ENCODE measurements at places on chromosomes 2 and 18. TPM values are rescaled to one million over a fixed set of nuclear protein-coding genes. Genes with fewer than 3 reads are reported as not detected.

The PLEK gene
- 5.8 TPM for total RNA-seq

DNA sequence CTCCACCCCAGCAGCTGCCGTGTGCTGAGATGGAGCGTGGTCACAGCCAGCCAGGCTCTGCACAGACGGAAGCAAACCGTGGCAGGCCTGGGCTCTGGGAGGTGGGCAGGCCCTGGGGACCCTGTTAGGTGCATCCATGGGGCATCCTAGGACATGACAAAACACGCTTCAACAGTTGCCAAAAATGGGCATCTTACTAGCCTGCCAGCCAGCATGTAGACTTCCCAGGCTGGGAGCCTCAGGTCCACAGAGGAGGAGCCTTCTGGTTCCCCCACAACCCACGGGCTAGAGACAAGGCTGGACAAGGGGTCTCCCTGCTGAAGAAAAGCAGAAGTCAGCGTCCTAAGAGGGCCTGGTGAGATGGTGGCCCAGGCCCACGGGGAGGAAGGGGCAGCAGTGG lies 139.5 kb downstream of the HDAC4 start:
- DNase-seq = no peak

The FBXO36 gene
- total RNA-seq = 2.5 TPM

DNA sequence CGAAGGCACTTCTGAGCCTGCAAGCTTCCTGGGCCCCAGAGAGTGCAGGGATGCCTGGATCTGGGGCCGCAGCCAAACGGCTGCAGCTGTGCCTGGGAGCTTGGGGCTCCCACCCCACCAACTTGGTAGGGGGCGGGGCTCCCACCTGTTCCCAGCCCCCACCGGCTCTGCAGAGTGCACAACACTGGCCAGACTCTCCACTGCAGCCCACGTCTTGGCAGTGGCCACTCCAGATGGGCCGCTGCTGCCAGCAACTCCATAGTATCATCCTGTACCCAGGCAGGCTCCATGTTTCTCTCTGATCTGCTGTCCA lies 9.9 kb downstream of the DYSF start:
- DNase-seq = no peak

GRCh38 chr2:143742581-143742980 lies 613.4 kb downstream of the ARHGAP15 start:
- DNase-seq = no peak

DNA sequence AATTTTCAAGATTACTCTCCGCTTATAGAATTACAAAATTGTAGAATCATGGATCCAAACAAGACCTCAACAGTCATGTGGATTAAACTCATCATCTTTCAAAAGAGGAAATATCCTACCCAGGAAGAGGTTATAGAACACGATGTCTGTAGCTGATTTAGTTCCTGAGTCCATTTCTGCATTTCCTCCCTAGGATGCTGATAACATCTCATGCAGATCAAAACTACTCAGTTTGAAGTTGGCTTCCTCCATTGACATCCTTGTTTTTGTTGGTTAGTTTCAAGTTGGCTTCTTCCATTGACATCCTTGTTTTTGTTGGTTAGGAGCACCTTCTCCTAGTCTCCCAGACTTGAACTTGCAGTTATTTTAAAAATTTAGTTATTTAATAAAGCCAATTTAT lies 147.5 kb downstream of the PARD3B start:
- no peak for DNase-seq

DNA sequence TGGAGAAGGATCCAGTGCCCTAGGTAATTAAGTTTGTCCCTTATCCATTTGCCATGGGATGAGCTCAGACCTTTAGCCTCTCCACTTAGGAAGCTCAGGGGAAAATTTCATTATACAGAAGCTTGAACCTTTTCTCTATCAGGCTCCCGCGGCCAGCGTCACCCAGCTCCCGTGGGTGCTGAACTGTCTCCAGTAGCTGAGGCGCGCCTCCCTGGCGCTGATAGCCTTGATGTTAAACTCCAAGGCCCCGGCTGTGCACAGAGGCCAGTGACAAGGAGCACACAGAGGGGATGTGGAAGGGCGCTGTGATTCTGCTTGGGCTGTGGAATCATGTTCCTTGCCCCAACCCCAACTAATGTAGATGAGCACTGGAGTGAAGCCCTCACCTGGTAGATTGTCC lies 50.8 kb downstream of the NRP2 start:
- no peak for DNase-seq

The SLC11A1 gene
- total RNA-seq = 38.1 TPM

DNA sequence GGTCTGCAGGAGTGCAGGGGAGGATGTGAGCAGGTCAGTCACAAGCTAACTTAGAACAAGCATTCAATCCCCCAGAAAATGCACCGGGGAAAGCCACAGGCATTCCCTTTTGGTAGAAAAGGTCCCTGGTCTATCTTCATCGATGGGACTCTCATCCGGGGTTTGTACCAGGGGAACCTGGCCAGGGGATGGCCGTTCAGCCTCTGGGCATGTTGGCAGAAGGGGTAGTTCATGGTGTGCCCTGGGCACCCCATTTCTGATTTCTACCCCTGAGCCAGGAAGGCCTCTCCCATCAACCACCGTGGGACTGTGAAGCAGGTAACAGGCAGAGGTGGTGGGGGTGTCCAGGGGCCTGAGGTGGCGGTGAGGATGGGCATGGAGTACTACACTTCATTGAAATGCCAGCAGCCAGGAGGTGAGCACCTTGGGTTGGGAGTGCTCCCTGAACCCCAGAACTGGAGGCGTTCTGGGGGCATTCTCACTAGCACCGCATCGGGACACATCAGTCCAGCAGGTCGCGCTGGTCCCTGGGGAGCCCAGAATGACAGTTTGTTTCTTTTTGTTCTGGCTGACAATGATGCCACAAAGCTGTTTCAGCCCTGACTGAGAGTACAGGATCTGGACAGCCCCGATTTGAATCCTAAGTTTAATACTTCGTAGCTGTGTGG lies 172.3 kb downstream of the SMAD7 start:
- no peak for DNase-seq

DNA sequence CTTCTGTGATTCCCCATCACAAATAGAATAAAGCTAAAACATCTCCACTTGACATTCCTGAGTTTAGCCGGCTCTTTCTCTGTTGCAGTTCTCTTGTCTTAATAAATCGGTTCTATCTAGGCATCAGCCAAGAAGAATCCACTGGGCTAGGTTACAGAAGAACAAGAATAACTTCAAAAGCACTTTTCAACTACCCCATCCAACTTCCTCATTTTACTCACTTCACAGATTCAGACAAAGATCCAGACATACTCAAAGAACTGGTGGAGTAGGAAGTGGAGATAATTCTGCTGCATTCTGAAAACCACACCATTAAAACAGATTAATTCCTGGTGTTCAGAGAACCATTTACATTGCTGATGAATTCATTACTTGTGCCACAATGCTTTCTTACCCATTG lies 9.6 kb upstream of the ALPK2 start:
- DNase-seq = no peak

DNA sequence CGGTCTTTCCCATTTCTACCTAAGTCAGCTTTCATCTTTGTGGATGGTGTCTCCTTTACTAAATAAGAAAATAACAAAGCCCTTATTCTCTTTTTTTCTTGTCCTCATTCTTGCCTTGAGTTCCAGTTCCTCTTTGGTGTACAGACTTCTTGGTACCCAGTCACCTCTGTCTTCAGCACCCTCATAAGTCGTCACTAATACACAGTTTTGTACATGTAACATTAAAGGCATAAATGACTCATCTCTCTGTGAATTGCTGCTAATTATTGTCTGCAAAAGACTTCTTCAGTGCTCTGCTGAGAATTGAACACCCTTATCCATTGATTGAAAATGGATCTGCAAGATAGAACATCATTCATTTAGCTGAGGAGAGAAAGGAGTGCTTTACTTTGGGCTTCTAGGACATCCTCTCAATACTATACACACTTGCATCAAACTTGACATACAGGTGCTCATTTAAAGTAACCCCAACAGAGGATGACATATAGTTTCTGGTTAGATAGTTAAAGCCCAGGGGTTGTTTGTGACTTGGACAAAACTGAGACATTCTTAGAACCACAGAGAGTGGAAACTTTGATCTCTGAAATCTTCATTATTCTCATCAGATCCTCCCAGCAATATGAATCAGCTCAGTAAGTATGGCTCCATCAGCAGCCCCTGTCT lies 97.0 kb downstream of the XRCC5 start:
- DNase-seq = no peak

The TTC21B gene
- 19.9 TPM for total RNA-seq

DNA sequence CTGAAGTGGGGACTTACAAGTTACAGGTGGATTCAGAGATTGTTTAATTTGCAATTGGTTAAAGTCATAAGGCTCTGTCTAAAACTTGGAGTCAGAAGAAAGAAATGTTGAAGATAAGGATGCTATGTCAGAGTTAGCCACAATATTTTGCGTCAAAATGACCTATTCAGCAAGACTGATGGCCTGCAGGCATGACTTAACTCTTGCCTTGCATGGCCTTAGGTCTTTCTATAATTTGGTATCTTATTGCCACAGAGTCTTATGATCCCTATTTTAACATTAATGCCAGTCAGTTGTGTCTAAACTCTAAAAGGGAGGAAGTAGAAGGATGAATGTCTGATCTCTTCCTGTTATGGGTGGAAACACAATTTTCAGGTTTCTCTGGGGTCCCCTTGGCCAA lies 5.2 kb upstream of the COMMD1 start:
- DNase-seq = peak; percentile 8

DNA sequence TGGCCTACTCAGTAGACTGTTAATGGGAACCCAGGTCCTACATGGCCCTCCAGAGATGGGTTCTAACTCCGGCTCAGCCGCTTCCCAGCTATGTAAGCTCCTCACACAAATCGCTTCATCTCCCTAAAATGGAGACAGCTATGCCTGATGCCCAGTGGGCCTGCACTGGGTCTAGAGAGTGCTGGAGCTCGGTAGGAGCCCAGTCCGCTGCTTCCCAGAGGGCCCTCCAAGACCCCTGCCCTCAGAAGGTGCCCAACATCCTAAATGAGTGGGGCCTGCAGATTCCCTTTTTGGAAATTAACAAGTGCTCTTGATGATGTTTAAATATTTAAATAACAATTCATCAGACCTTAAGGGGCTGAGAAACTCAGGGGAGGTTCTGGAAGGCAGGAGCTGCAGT lies 47.1 kb downstream of the HS1BP3 start:
- no peak for DNase-seq

The NEU2 gene
- total RNA-seq = not detected

DNA sequence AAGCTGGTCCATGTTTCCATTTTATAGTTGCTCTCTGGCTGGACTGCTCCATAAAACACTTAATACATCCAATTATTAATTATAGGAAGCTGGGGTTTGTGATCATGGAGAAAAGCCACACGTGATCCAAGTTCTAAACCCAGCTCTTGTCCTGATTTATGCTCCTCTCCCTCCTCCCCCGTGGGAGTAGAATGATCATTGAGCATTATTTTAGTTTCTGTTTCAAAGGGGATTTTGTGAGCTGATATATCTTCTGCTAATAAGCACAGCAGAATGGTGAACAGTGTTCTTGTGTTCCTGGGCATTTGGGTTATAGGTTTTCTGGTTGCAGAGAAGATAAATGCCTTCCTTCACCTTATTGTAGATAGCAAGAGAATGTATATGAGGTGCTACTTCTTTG lies 135.7 kb upstream of the TMEM200C start:
- DNase-seq = no peak

DNA sequence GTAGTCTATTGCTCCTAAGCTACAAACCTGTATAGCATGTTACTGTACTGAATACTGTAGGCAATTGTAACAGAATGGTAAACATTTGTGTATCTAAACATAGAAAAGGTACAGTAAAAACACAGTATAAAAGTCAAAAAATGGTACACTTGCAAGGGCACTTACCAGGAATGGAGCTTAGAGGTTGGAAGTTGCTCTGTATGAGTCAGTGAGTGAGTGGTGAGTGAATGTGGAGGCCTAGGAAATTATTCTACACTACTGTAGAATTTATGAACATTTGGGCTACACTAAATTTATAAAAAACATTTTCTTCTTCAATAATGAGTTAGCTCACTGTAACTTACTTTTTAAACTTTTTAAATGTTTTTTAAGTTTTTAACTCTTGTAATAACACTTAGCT lies 19.0 kb downstream of the NABP1 start:
- DNase-seq = no peak

DNA sequence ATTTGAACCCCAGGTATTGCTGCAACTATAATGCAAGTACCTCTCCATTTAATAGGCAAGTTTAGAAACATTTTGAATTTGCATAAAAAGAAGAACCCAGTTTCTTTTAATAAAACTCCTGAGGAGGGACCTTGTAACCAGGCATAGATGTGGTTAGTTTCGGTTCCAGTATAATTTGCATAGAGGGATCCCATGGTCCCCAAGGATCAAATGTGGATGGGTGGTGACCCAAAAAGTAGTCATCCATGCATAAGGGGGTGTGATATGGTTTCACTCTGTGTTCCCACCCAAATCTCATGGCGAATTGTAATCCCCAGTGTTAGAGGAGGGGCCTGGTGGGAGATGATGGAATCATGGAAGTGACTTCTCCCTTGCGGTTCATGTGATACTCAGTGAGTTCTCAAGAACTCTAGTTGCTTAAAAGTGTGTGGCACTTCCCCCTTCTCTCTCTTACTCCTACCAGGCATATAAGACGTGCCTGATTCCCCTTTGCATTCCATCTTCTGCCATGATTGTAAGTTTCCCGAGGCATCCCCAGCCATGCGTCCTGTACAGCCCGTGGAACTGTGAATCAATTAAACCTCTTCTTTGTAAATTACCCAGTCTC lies 40.2 kb upstream of the SKA1 start:
- DNase-seq = no peak

The TSPYL6 gene
- not detected for total RNA-seq

The SERPINB12 gene
- total RNA-seq = not detected

GRCh38 chr2:236525411-236525997 lies 44.1 kb upstream of the ACKR3 start:
- no peak for DNase-seq

DNA sequence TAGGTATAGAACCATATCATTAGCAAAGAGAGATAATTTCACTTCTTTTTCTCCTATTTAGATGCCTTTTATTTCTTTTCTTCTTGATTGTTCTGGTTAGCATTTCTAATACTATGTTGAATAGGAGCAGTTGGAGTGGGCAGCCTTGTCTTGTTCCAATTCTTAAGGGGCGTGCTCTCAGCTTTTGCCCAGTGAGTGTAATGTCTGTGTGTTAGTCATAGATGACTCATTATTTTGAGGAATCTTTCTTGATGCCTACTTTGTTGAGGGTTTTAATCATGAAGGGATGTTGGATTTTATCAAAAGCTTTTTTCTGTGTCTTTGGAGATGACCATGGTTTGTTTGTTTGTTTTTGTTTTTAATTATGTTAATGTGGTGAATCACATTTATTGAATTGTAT lies 1453.1 kb upstream of the SLC39A10 start:
- DNase-seq = no peak

The COLEC11 gene
- 19.1 TPM for total RNA-seq

The LIMS3 gene
- 5.0 TPM for total RNA-seq

The DIS3L2 gene
- 22.8 TPM for total RNA-seq

DNA sequence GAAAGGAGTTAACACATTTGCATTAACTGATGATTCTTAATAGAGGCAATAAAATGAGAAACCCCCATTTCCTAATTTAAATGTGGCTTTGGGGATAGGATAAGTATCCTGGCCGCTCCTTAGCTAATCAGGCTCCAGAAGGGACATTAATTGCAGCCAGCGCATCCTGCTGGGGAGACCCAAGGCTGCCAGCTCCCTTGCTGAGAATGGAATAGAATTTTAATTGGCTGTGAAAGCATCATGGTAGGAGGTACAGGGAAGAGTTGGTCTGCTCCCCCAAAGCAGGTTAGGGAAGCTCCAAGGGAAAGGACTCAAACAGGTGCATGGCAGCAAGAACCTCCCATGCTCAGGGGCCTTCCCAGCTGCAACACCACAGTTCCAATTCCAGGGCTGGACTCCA lies 71.4 kb downstream of the MARCHF4 start:
- no peak for DNase-seq

- no peak for DNase-seq
Measured at GRCh38 chr18:80041424-80041823, 7.2 kb downstream of the RBFA start.

- no peak for DNase-seq
Measured at GRCh38 chr2:162475661-162476060, 131.7 kb downstream of the GCA start.

Data from esophagus muscularis mucosa (tissue), 4 donors.